ENCODE measurements at places on chromosomes 2 and 18. TPM values are rescaled to one million over a fixed set of nuclear protein-coding genes. Genes with fewer than 3 reads are reported as not detected.

The FAM228A gene
- not detected for total RNA-seq

The MSGN1 gene
- total RNA-seq, result not detected

The TSGA10 gene
- 3.3 TPM for total RNA-seq

The SEPTIN10 gene
- total RNA-seq, result 52.8 TPM

The TRMT61B gene
- 16.4 TPM for total RNA-seq

The ACVR2A gene
- 4.4 TPM for total RNA-seq

The AQP4 gene
- total RNA-seq, result not detected

The COL6A3 gene
- total RNA-seq, result 0.15 TPM

The NRBP1 gene
- total RNA-seq, result 132 TPM

The IL1RL1 gene
- total RNA-seq, result 0.78 TPM

The CPLX4 gene
- total RNA-seq, result not detected

The NAT8 gene
- not detected for total RNA-seq

The CHRNG gene
- not detected for total RNA-seq

The POTEI gene
- not detected for total RNA-seq

The RTP5 gene
- total RNA-seq, result not detected

All from A549 treated with ZK216348 at 1 μM for 4 hours (cell line).